ENCODE measurements at places on chromosomes 5 and 9.

- no peaks in the 10 kb centered on the region for H3K4me1 ChIP-seq
- DNase-seq, result no peak
Measured at GRCh38 chr5:90402521-90403255, 6.9 kb downstream of the CETN3 start.

- DNase-seq, result no peak
- H3K27me3 ChIP-seq, result no peaks in the 10 kb centered on the region
- H3K4me3 ChIP-seq, result no peak overlapping the region
- no peak overlapping the region for H3K27ac ChIP-seq
- H3K4me1 ChIP-seq, result no peaks in the 10 kb centered on the region
Measured at GRCh38 chr5:147018812-147019211, 140.3 kb upstream of the PPP2R2B start.

- H3K36me3 ChIP-seq, result no peaks in the 10 kb centered on the region
- no peak overlapping the region for H3K4me3 ChIP-seq
- no peaks in the 10 kb centered on the region for H3K27me3 ChIP-seq
- no peaks in the 10 kb centered on the region for H3K4me1 ChIP-seq
Measured at GRCh38 chr5:87722286-87722685, 309.6 kb upstream of the CCNH start.

DNA sequence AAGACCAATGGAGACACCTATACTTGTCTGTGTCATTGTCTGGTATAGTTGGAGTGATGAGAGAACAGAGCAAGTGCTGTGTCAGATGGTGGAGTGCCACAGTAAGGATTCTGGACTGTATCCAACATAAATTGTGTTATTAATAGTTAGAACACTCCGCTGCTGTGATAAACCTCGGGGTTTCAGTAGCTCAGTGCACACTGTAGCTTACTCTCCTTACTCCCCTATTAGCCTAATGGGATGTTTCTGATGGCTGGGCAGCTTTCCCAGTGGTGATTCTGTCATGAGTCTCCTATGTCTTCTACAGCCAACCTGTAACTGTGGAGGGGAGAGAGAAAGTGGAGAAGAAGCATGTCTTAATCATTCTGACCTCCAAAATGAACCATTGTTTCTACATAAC lies 127.6 kb upstream of the PTCH1 start:
- no peak overlapping the region for H3K27ac ChIP-seq
- no peaks in the 10 kb centered on the region for H3K4me1 ChIP-seq
- H3K27me3 ChIP-seq, result no peaks in the 10 kb centered on the region
- no peaks in the 10 kb centered on the region for H3K36me3 ChIP-seq
- DNase-seq, result no peak

DNA sequence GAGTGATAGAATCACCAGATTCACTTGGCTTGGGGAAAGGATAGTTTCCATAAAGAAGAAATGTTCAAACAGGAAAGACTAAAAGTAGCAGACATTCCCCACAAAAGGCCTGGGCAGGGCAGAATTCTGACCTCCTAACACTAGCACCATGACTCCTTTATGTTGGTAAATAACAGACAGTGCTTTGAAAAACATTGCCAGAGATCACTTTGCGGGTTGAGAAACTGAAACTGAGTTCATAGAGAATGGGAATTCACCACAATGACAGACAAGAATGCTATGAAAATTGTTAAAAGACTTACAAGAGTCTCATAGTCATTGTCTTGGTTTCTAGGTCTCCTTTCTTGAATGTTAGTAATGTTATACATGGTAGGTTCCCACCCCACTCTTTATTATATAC lies 172.5 kb upstream of the GLRA1 start:
- no peaks in the 10 kb centered on the region for H3K27me3 ChIP-seq
- no peak overlapping the region for H3K27ac ChIP-seq
- no peak for DNase-seq
- H3K4me3 ChIP-seq, result no peak overlapping the region
- no peaks in the 10 kb centered on the region for H3K4me1 ChIP-seq

- H3K36me3 ChIP-seq, result no peaks in the 10 kb centered on the region
- no peaks in the 10 kb centered on the region for H3K4me1 ChIP-seq
- H3K27ac ChIP-seq, result no peak overlapping the region
- no peak for DNase-seq
- H3K4me3 ChIP-seq, result no peak overlapping the region
Measured at GRCh38 chr9:89160806-89161205, 17.8 kb downstream of the SHC3 start.

Data from right lobe of liver (tissue), 6 donors.